ENCODE measurements at places on chromosomes 11 and 22. TPM values are rescaled to one million over a fixed set of nuclear protein-coding genes. Genes with fewer than 3 reads are reported as not detected.
A peak's percentile ranks its signal among the peaks of the same experiment; 100 is the strongest.

The HEPN1 gene
- polyA plus RNA-seq = 0.11 TPM

DNA sequence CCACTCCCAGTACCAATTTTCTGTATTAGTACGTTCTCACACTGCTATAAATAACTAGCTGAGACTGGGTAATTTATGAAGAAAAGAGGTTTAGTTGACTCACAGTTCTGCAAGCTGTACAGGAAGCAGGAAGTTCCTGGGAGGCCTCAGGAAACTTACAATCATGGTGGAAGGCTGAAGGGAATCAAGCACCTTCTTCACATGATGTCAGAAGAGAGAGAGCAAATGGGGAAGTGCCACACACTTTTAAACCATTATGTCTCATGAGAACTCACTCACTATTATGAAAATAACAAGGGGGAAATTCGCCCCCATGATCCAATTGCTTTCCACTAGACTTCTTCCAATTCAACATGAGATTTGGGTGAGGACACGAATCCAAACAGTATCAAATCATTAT is 271.4 kb downstream of the ETS1 start:
- H3K27me3 ChIP-seq = no peaks in the 10 kb centered on the region
- DNase-seq = no peak
- H3K4me1 ChIP-seq = no peaks in the 10 kb centered on the region
- no peak overlapping the region for H3K27ac ChIP-seq
- no peaks in the 10 kb centered on the region for H3K36me3 ChIP-seq

- no peak overlapping the region for H3K27ac ChIP-seq
- no peaks in the 10 kb centered on the region for H3K36me3 ChIP-seq
- no peaks in the 10 kb centered on the region for H3K27me3 ChIP-seq
- no peak overlapping the region for H3K4me3 ChIP-seq
- H3K4me1 ChIP-seq = no peaks in the 10 kb centered on the region
These were observed 732.8 kb upstream of the ANO5 start for GRCh38 chr11:21460082-21460481.

DNA sequence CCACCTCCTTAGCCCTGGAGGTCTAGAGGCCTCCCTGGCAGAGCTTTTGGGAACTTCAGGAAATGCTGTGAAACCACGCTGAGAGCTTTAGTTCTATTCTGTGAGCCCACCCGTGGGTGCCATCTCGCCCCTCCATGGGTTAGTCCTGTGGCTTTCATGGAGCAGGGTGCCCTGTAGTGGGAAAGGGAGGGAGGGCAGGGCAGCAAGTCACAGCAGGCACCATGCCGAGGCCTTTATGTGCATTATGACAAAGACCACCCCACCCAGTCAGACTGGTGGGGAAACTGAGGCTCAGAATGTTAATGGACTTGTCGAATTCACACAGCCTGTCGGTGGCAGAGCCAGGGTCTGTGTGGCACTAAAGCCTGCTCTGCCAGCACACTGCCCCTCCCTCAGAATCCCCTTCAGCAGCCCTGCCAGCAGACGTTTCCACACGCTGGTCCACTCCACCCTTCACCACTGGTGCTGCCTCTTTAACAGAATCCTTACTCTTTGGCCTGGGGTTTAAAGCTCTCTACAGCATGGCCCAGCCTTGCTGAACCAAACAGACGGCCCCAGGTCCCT is 13.4 kb downstream of the TMPRSS13 start:
- peaks cover 2% of the 10 kb centered on the region for H3K4me1 ChIP-seq
- H3K36me3 ChIP-seq = no peaks in the 10 kb centered on the region
- no peak for DNase-seq
- H3K27me3 ChIP-seq = no peaks in the 10 kb centered on the region
- no peak overlapping the region for H3K4me3 ChIP-seq
- no peak overlapping the region for H3K27ac ChIP-seq

DNA sequence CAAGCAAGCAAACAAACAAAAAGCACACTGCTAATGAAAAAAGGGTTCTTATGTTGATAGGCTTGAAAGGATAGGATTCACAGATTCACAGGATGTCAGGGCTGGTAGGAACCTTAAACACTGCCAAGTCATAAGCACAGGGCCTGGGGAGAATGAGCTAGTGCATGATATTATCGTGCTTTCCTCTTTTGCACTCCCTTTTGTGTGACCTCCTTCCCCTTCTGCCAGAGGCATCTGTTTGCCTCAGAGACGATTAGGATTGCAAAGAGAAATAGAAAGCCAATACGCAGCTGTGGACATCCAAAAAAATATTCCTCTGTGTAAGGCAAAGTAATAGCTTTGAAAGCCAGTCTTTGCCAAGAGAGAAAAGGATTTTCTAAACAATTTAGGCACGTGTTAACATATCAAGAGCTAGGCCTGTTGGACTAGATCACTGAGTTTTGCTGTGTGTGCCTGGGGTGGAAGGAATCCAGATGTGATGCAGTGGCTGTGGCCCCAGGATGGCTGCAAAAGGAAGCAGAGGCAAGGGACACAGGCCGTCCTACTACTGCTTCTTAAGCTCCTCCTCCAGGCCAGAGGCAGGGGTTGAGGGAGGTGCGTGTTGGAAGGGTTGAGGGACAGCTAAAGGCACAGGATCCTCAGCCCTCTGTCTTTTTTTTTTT is 30.6 kb downstream of the MCHR1 start:
- H3K4me3 ChIP-seq = no peak overlapping the region
- H3K27me3 ChIP-seq = no peaks in the 10 kb centered on the region
- H3K27ac ChIP-seq = peak overlapping the region; percentile 67

DNA sequence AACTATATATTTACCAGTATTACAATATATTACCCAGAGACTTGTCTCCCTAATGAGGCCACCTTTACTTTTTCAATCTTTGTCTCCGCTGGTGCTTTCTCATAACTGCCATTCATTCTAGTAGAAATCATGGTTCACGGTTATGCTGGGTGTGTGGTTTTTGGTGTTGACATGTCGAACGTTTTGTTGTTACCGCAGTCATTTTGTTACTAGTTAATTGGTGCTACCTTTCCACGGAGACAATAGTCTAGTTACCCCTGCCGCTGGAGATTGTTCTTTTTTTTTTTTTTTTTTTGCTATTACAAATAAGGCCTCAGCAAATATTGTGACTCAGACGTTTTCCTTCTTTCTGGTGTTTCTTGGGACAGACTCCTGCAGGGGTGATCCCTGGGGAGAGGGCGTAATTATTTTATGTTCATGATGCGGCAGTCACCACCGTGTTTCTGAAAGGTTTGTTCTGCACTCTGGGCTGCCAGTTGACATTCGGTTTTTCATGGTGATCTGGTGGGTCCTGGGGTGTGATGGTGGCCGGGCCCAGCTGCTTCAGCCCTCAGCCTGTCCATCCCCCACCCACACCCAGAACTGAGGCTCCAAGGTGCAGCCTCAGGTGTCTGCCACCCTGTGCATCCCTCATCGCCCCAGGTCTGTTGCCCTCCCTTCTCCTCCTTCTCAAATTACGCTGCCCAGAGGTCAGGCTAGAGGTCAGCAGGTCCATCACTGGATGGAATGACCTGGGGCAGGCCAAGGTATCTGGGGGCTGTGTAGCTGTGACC is 28.6 kb downstream of the LRP5 start:
- H3K36me3 ChIP-seq = peaks cover 9% of the 10 kb centered on the region
- H3K4me3 ChIP-seq = no peak overlapping the region
- peaks cover 52% of the 10 kb centered on the region for H3K4me1 ChIP-seq
- H3K27me3 ChIP-seq = no peaks in the 10 kb centered on the region
- DNase-seq = no peak
